Activated CD8-positive, alpha-beta memory T cell treated with anti-CD3 and anti-CD28 coated beads, Interleukin-2, amount 50 U/mL, for 48 hours (primary cell): ENCODE measurements at places on chromosomes 2 and 18.

- peak; percentile 57 for DNase-seq
Measured at GRCh38 chr18:58195278-58195765, 151.3 kb downstream of the NEDD4L start.

- no peak for DNase-seq
Measured at GRCh38 chr2:173401716-173402326, 47.1 kb downstream of the CDCA7 start.

- no peak for DNase-seq
Measured at GRCh38 chr2:54419388-54419787, 36.7 kb upstream of the SPTBN1 start.

DNA sequence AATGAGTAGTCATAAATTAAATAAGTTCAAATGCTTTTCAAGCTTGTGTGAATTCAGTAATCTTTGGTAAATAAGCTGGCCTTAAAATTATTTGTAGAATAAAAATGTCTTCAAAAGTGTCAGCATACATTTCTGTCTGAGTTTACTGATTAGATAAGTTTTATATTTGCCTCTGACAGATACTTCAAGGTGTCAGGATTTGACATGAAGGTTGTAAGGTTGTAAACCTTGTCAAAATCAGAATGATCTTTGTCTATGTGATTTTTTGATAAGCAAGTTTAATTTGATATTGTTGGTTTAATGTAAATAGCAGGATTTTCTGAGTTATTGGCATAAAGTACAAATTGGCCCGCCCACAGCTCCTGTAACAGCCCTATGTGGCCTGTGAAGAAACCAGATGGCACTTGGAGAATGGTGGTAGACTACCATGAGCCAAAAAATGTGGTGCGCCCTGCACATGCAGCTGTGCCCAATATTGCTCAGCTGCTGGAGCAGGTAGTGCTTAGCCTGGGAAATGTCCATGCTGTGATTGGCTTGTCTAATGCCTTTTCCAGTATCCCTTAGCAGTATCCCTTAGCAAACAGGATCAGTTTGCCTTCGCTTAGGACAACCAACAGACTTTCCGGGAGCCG is 188.0 kb upstream of the SPHKAP start:
- no peak for DNase-seq

- DNase-seq, result no peak
Measured at GRCh38 chr18:33875029-33875565, 297.1 kb downstream of the ASXL3 start.

DNA sequence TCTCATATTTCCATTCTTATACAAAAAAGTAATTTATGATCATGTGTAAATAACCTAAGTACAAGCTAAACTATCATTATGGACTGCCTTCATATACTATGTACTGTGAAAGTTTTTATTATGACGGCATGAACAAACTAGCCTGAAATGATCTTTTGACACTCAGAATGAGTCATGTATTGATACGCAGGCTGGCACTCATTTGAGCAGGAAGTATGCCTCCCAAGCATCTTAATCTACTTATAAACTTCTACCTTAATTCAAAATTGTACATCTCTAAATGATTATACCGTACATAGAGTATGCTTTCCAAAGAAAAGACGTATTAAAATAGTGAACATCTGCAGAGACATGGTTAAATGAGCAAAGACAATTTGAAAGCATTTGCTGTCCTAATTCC is 207.1 kb upstream of the SPOPL start:
- DNase-seq, result no peak

DNA sequence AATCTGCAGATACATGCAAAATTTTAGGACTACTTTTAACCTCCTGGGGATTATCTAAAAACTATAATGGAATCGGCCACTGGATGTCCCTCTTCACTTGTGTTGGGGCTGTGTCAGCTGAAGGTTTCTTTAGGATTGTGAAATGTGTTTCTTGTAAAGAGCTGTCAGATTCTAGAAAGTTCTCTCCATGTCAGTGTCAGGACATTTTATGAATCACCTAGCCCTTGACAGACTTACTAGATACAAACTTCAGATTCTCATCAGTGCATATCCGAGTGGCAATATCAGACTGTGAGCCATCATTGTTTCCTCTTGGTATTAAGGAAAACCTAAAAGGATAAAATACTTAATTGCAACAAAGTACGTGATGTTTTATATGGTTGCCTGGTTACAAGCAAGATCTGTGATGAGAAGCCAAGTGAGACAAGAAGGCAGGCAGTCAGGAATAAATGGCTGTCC is 107.3 kb downstream of the CPS1 start:
- DNase-seq, result no peak

DNA sequence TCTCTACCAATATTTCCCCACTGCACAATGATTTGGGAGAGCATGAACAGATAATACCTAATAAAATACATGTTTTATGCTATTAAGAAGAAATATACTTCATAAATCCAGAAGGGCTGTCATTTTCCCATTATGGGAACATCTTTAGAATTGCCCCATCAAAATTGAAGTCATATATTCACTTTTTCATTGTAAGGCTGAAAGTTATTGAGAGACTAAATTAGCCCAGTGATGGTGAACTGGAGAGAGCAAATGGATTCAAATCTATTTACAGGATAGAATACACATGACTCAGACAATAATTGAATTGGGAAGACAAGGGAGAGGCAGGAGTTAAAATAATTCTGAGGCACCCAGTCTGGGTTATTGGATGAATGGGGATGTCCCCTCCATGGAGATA is 79.7 kb upstream of the TTC39C start:
- DNase-seq, result no peak

- DNase-seq, result no peak
Measured at GRCh38 chr2:39542523-39542922, 105.4 kb upstream of the MAP4K3 start.

DNA sequence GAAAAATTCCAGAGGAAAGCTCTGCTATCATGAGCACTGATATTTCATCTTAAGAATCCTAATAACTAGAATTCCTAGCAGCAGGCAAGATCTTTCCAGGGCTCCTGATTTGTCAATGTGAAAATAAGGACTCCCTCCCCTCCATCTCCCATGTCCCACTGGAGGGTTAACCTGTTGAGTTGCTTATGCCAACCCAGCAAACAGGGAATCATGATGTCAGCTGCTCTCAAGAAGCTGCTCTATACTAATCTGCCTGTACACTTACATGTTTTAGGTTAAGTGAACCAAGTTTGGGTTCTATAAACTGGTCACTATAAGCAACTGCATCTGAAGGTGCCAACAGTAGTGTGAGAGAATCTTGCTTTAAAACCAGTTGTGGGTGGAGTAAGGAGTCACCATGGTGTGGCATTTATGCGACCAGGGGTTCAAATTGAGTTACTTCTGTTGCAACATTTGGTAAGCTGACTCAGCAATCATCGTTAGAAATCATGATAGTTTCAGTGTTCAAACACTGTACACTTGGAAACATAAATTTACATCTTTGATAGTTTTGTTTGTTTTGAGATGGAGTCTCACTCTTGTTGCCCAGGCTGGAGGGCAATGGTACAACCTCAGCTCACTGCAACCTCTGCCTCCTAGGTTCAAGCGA is 53.4 kb downstream of the STK25 start:
- DNase-seq, result no peak
